ENCODE measurements at places on chromosomes 16 and 17.

- DNase-seq, result no peak
Observed at GRCh38 chr17:2700491-2701141, 10.9 kb downstream of the CLUH start.

DNA sequence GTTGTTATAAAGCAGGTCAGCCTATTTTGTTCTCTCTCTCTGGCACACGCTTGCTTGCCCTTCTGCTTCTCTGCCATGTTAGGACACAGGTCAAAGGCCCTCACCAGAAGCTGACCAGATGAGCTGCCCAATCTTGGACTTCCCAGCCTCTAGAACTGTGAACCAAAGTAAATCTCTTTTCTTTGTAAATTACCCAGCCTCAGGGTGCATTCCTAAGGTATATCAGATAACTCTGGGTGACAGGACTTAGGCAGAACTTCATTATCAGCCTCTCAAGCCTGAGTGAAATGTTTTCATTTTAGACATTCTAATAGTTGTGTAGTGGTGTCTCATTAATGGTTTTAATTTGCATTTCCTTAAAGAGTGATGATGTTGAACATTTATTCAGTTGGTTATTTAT, 124.3 kb downstream of the CDRT15L2 start:
- DNase-seq, result no peak

DNA sequence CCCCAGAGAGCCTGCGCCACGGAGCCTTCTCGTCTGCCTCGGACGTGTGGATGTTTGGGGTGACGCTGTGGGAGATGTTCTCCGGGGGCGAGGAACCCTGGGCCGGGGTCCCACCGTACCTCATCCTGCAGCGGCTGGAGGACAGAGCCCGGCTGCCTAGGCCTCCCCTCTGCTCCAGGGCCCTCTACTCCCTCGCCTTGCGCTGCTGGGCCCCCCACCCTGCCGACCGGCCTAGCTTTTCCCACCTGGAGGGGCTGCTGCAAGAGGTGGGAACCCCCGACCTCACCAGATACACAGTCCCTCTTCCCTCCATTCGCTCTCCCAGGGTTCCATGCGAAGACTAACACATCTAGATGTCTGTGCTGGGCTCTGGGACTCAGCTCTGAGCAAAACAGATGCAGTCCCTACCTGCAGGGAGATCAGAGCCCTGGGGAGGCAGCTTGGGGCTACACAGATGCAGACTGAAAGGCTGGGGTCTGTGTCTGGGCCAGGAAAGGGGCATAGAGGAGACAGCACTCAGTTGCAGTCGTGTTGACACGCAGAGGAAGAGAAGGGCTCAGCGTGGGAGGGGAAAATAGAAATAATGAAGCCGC, 3.7 kb downstream of the TNK1 start:
- no peak for DNase-seq

DNA sequence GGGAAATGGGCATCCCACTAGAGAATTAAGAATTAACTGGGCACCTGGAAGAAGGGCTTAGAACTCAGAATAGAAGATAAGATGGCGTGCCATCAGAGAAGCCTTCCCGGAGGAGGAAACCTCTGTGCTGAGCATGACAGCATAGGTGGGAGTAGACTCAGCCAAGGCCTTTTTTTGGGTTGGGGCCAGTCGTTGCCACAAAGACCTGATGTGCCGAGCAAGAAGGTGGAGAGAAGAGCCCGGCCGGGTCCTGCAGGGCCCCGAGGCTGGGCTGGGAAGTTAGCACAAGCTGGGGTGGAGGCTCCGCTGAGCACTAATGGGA, 1.1 kb upstream of the RAB11FIP4 start:
- no peak for DNase-seq

DNA sequence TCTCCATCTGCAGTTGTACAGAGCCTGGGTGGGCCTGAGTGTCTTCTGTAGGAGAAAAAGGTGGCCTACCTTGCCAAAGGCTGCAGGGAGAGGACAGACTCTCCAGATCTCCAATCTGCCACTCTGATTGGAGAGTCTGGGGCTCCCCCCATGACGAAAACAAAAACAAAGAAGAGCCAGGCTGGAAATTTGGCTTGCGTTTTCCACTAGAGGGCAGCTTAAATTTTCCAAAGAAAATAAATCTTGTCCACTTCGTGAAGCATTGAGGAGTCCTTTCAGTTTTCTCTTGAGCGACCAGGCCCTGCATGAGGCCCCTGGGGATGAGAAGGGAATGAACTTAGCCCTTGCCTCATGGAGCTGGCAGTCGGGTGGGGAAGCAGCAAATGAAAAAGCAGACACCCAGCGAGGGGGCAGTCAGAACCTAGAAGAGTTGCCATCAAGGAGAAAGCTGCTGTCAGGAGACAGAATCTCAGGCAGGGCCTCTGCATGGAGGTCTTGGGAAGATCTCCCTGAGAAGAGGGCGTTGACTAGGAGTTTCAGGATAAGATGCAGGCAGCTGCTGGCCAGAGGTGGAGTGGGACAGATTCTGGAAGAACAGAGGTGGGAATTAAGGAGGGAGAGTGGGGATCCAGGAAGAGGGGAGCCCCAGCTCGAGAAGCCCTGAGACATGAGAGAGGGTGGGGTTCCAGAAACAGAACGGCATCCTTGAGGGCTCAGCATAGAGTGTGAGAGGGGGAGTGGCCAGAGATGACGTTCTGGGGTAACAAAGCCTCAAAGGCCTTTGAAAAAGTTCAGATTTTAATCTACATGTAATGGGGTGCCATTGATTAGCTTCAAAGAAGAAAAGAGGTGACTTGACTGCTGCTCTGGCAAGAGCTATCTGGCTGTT, 8.4 kb upstream of the SHCBP1 start:
- DNase-seq, result peak; percentile 59

GRCh38 chr16:72621651-72622050, 426.3 kb downstream of the ZFHX3 start:
- DNase-seq, result no peak

- no peak for DNase-seq
Observed at GRCh38 chr16:2529061-2529931, 1.9 kb downstream of the CEMP1 start.

- no peak for DNase-seq
Observed at GRCh38 chr16:143456-143855, 5.0 kb upstream of the NPRL3 start.

Measured in dermis blood vessel endothelial cell (primary cell).